Substantia nigra (tissue), 51 donors: ENCODE measurements at places on chromosomes 6 and 20.

DNA sequence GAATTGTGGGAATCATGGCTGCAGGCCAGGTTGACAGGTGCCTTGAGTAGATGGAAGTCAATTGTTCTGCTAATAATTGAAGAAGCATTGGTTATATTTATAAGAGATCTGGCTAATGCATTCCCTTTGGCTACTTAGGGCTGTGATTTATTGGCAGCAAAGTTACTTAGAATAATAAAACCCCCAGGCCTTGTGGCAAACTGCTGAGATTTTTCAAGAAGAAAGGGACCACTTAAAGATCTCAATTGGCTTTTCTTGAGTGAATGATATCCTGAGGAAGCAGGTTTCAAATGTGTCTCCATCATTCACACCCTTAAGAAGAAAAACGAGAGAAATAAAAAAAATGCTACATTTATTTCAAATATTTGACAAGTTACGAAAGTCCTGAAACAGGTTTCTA lies 27.4 kb downstream of the DDO start:
- DNase-seq = no peak

- DNase-seq = peak; percentile 37
These were observed 1.5 kb upstream of the TENT5A start for GRCh38 chr6:81753711-81754577.

DNA sequence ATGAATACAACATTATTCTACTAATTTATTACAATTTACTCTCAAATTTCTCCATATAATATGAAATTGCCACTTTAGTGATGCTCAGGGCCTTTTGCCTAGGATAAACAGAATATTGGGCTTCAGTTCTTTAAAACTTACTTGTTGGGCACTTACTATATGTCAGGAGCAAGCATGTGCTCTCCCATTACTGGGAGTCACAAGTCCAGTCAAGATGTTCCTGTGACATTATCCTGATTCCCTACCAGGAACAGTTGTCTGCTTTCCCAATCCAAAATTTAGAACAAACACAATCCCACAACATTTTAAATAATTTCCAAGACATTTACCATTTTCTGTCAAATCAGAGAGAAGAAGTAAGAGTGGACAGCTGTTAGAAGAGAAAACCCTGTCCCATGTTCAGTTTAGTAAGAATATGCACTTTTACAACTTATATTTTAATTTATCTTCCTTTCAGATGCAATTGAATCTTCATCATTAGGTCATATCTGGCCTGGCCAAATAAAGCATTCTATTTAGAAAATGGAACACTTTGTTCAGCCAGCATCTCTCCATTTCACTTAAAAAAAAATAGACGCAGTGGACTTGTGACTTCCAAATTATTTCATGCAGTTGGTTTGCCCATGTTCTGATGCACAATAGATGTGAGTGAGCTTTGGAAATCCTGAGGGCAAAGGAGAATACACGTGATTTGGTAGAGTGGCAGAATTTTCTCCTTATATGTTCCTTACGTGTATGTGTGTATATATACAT lies 159.8 kb downstream of the CLIC5 start:
- no peak for DNase-seq

DNA sequence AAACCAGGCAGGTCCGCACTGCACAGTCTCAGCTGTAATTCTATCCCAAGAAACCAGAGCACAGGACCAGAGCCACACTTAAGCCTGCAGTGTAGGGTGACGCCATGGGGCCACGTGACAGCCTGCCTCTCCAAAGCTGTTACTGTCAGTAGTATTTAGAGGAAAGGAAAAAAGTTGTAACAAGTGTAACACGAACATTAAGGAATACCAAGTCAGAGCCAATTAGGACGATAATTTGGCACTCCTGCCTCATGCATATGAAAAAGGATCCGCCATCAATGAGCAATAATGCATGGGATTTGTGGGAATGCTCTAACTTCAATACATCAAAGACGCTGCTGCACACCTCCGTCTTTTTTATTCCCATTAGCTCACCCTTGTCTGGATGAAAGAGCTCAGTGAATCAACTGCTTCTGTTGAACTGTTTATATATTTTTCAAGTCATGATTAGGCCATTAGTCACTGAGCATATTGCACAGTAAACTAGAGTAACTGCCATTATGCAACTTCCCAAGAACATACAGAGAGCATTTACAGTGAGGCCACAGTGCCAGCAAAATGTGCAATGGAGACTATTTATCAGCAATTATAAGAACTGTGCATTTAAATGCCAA lies 79.9 kb downstream of the ATXN1 start:
- no peak for DNase-seq

- no peak for DNase-seq
These were observed 64.2 kb upstream of the NEDD9 start for GRCh38 chr6:11296449-11297375.

DNA sequence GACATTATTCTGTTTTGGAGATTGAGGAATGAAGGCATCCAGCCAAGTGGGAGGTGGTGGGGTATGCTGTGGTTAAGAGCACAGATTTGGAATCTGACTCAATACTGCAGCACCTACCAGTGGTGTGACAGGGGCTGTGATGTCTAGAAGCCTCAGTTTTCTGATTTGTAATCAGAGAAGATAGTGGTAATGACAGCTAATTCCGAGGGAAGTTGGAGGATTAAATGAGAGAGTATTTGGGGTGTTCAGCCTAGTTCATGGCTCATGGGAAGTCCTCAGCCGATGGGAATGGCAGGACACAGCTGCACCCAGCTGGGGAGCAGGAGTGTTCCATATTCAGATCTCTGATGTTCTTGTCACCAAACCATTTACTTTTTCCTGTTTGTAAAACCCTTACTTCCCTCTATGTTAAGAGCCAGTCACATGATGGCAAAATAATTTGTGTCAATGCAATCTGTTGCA lies 9.3 kb downstream of the SLC9A8 start:
- DNase-seq = no peak

- no peak for DNase-seq
These were observed 201.2 kb upstream of the MYLIP start for GRCh38 chr6:15927531-15928225.

DNA sequence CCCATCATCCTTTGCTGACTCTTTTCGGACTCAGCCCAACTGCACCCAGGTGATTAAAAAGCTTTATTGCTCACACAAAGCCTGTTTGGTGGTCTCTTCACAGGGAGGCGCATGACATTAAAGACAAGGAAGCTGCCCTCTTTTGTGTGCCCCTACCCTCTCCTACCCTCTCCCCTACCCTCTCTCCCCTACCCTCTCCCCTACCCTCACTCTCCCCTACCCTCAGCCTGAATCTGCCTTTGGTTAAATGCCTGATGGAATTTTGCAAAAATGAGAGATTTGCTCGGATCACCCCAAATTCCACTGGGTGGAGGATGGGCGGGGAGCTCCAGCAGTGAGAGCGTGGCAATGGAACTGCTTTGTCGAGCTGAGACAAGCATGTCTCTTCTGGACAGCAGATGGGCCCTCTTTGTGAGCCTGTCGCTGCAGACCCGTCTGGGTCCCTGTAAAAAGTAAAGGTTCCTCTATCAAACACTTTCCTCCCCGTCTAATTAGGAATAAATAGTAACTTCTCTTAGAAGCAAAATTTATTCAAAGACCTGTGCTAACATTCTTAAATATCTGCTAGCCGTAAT lies 76.4 kb upstream of the MLN start:
- no peak for DNase-seq

GRCh38 chr20:353166-353565 lies 6.3 kb downstream of the NRSN2 start:
- no peak for DNase-seq

GRCh38 chr6:137188855-137189254 lies 15.4 kb upstream of the IL22RA2 start:
- DNase-seq = no peak

- no peak for DNase-seq
These were observed 210.4 kb downstream of the KCNQ5 start for GRCh38 chr6:72832271-72832670.

DNA sequence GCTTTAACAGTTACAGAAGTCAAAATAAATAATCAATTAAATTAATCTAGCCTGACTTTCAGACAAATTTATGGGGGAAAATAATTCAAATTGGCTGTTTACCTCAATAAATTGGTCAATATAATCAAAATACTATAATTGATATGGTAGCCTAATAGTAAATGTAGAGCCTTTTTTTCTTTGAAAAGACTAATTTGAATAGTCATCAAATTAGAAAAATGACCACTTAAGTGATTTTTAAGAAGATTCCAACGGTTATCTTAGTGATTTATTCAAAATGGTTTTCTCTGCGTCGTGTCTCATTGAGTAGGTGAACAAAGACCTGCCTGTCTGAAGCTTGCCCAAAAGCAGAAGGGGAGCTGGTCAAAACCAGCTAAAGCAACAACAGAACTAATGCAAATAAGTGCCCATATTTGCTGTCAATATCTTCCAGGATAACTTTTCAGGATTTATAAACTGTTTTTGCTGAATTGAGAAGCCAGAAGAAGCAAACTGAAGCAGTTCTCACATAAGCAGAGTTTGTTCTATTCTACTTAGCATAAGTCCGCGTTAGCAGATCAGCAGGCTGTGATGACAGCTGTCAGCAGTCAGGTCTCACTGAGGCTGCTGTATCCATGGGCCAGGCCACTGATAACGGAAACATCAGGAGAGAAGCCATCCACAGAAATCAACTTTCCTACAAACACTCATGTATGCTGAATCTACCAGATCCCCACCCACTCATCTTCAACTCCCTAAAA lies 7.0 kb downstream of the RCAN2 start:
- no peak for DNase-seq

DNA sequence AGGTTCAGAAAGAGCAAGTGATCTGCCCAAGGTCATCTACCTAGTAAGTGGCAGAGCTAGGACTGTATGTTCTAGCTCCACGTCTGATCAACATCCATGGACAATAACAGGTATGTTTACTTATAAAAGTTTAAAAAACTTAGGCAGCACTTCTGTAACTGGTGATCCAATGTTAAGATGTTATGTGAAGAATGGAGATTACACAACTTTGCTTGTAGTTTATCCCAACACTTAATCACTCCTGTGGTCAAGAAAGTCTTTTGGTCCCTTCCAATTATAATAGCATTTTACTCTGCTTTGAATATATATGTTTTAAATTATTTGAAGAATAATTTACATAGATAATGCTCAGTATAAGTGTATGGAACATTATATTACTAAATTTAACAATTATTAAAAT lies 4.8 kb downstream of the FBXO30 start:
- no peak for DNase-seq

DNA sequence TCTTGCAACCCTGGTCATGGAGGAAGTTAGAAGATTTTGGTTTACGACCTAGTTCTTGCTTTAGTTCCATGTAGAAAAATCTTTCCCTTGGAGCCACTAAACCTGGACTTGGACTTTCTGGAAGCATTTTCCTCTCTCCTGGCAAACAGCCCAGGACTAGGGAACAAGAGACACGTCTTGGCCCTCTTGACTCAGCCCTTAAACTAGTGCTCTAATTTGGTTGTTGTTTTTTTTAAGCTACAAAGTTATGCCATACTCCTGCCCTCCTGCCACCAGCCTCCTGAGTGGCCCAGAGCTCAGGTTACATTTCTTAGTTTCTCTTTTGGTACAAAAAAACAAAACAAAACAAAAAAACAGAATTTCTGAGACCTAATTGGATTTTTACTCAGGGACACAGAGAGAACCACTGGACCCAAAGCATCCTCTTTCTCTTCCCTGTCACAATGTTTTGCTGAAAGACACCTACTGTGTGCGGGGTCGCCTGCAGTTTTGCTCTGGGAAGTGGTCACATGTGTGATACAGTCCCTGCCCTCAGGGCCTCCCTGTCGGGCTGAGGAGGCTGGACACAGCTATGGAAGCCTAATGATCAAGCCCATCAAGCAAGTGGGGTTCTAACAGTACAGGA lies 32.3 kb upstream of the SCUBE3 start:
- no peak for DNase-seq

DNA sequence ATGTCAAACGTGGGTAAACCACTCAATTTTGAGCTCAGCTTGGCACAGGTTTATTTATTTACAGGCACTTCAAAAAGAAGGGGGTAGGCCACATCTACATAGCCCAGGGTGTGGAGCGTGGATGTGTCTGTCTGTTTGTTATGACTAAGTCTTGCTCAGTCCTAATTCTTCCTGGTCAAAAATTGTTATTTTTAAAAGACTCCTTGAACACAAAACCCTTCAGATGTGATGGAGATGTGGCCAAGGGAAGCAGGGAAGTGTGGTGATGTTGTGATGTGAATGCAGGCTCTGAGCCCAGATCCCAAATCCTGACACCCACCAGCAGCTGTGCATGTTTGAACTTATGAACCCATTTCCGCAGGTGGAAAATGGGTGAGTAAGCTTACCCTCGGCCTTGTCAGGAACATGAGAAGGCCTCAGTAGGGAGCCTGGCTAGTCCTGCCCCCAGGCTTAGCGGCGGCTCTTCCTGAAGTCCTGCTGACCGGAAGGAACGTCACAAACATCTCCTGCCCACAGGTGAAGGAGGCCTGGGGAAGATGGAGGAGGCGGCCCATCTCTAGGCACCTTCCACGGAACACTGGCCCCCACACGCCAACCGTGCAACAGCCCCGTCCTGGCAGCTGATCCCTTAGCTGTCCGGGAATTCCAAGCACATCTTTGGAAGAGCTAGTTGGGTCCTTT lies 119.7 kb downstream of the MYLK4 start:
- DNase-seq = no peak

DNA sequence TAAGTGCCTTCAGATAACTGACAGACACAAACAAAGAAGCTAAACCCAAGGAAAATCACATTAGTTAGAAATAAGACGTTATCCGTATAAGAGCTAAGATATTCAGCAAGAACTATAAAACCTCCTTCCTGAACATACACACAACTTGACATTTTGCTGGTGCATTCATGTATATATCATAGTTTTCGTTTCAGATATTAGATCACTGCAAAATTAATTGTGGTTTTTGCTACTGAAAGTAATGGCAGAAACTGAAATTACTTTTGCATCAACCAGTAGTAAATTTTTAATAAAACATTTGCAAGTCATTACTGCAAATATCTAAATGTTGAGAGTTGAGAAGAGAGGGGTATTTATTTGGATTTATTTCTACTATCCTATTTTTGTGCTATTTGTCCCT lies 26.1 kb upstream of the KCNQ5 start:
- no peak for DNase-seq

- no peak for DNase-seq
These were observed 3.5 kb upstream of the PRIM2 start for GRCh38 chr6:57313711-57314471.

DNA sequence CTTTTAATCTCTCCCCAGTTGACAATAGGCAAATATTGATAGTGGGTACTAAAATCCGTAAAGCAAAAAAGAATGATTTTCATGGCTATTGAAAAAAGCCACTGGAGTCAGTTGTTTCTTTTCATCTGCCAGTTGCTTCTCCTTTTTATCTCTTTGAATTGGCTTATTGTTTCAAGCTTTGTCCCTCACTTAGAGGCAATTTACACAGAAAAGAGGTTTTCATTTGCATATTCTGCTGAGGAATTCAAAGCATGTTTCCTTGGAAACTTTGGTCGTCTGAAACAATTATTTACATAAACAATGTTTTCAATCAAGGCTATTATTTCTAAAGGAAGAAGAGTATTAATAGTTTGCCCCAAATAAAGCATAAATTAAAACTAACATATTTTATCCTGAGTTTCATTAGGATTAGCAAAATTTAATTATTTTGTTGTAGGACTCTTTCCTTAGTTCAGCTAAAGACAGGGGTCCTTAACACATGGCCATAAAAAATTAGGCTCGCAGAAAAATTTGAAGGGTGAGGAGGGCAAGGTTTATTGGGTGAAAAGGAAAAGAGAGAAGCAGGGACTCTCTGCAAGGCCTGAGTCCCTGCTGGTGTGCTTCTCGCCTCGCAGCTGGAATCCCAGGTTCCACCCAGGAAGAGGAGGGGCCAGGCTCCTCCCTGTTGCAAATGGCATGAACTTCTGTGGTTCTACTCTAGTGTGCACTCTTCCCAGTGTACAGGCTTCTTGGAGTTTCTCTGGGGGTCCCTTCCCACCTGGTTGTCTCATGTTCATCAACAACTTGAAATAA lies 138.8 kb upstream of the LAMA2 start:
- DNase-seq = no peak
